ENCODE measurements at places on chromosomes 5 and 9.
A peak's percentile ranks its signal among the peaks of the same experiment; 100 is the strongest.

DNA sequence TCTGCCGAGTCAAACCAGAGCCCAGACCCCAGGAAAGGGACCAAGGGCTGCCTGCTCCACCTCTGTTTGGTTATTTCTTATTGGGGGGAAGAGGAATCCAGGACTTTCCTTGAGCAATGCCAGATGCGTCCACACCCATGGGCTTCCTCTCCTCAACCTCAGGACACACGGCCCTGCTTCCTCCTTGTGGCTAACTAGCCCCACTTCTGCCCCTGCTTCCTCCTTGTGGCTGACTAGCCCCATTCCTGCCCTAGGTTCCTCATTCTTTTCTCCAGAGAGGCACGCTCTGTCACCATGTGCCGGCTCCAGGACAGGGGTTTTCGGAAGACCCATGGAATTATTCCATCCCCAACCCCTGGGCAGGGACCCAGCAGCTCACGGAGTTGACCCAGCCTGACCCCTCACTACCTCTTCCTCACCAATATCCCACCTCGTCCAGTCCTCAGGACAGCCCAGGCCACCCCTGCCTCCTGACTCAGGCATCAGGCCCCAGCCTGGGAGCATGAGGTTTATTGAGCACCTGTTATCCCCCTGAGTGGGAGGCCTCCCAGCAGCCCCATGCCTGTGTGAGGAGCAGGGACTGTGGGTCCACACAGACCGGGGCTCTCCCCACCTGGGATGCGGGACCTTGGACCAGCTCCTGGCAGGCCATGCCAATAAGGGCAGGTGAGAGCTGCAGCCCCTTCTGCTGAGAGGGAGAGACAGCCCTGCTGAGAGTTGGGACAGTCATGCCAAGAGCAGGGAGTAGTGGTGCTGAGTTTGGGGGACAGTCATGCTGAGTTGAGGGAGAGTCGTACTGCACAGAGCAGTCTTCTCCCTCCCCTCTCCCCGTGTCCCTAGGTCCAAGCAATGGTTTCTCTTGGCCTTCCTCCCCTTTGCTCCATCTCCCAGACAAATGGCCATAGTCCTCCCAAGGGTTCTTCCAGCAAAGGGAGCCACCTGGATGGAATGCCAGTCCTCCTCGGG is 11.8 kb upstream of the FCN1 start:
- DNase-seq: peak; percentile 90

DNA sequence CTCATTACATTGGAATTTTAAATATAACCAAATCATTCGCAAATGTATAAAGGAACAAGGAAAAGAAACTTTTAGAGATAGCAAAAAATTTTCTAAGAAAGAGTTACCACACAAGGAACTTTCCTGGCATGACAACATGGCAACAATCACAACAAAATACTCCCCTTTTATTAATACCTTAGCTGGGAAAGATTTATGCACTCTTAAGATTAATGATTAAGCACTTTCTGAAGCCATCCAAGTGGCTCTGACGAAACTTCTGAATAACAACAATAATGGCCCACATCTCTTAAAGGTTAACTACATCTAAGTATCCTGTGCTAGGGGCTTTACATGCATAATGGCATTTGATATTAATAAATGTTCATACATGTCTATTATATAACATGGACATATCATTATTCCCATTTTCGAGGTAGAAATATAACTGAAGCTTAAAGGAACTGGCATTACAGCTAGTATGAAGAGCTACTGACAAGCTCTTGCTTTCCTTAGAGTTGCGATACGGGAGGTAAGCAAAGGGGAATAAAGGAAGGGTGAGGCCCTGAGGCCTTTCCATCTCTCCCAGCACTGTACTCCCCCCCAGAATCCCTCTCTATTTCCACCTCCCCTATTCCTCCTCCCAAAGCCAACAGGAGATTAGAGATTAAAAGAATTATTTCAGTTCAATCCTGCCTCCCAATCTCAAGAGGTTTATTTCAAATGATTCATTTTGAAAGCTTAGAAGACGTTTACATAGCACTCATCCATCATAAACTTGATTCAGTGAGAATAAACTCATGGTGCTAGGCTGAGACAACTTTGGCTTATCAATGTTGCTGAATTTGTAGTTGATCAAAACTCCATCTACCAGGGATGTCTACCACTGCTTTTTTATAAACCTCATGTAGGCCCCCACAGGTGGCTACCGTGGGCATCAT is 9.6 kb downstream of the MTMR12 start:
- no peak for DNase-seq

DNA sequence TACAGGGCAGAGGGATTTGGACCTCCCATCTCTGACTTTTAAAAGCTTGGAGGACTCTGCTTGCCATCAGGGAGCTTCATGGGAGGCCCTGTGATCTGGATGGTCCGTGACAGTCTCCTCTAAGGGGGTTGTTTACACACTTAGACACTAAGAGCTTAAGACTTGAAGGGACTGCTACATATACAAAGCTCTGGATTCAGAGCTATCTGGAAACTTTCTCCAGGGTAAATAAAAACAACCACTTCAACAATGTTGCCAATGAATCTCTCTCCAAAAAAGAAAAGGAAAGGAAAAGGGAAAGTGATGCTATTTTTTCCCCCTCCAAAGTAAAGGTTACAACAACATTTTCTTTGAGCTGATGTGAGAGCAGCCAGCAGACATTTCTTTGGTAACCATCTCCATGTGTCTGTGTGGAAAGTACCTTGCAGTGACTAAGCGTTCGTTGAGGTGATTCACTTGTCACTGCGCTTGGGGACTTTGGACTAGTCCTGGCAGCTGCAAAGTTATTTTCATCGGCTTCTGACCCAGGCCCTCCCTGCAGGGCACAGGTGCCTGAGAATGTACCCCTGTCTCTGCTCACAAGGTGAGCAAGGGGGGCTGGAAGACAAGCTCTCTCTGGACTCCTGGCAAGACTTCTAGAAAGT is 262.1 kb upstream of the KLF4 start:
- DNase-seq: no peak

GRCh38 chr5:170290498-170290897 is 7.1 kb downstream of the LCP2 start:
- no peak for DNase-seq

GRCh38 chr5:14676320-14676719 is 11.8 kb downstream of the OTULIN start:
- DNase-seq: no peak

GRCh38 chr5:159163027-159163700 is 46.2 kb downstream of the RNF145 start:
- DNase-seq: no peak

DNA sequence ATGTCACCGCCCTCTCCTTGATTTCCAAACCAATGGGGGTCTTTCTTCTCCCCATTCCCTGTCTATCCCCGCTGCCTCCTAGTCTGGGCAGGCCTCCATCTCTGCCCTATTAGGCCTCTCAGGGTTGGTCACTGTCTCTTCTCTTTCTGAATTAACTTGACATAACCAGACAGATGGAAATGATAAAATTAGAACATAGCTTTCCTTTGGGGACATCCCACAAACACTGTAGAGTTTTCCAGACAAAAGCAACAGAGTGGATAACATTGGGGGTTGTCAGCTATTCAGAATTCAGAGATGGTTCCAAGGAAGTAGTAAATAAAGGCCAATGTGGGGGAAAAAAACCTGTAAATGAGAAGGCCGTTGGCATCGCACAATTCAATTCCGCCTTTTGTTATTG is 24.7 kb downstream of the LHX6 start:
- DNase-seq: no peak

- DNase-seq: no peak
These were observed 309.3 kb downstream of the CHSY3 start for GRCh38 chr5:130213607-130214006.

DNA sequence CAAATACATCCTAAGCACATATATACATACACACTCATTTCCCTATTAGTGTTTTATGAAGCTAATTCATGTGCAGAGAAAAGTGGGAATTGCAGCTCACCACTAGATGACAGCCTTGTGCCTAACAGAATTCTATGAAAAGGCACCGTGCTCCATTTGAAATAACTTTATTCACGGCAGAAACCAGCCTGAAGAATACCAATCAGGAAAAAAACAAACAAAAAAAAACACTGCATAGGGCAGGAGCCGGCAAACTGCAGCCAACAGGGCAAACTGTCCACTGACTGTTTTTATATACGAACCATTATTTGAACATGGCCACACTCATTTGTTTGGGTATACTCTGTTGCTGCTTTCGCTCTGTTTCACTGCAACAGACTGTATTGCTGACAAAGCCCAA is 33.6 kb downstream of the ERMP1 start:
- DNase-seq: no peak

- no peak for DNase-seq
These were observed 18.9 kb upstream of the ANKRD55 start for GRCh38 chr5:56251918-56252553.

GRCh38 chr5:170136506-170136905 is 30.8 kb downstream of the FOXI1 start:
- DNase-seq: no peak

DNA sequence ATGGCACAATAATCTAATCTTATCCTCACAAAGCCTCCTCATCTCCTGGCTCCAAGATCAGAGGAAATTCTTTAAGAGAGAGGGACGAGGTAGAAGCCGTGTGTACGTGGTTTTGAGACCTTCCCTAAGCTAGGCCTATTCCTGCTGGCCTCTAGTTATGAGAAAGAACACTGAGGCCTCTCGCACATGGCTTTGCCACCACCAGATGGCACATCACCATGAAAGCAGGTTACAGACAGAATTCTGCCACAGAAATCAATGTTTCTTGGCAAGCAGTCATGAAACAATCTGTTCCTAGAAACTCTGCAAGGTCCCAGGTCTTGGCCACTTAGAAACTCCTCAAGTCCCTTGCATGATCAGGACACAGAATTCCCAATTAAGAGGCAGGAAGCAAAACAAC is 268.2 kb upstream of the TAS2R1 start:
- no peak for DNase-seq

GRCh38 chr5:135402031-135402430 is 3.0 kb upstream of the MACROH2A1 start:
- DNase-seq: no peak

- no peak for DNase-seq
These were observed 3.9 kb downstream of the GLIPR2 start for GRCh38 chr9:36140086-36141084.

GRCh38 chr9:25261445-25261844 is 416.8 kb downstream of the TUSC1 start:
- no peak for DNase-seq

- no peak for DNase-seq
These were observed 11.6 kb downstream of the ORM2 start for GRCh38 chr9:114341152-114341830.

DNA sequence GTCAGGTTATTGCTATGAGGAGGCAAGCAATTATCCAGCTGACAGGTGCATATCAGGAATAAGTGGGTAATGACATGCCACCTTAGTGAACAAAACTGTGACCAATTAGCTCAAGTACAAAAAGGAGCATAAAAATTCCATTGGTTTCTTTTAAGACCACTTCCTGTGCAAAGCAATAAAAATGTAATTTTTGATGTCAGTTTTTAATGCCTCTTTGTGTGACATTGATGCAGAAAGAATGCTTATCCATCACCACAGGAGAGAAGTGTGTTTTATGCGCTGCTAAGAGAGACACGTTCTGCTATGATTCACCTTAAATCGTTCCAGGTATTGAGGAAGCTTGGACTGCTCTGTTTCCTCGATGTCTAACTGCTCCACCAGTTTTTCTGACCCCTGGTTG is 96.7 kb downstream of the MRPS27 start:
- no peak for DNase-seq

GRCh38 chr5:67612961-67613360 is 416.4 kb upstream of the CD180 start:
- DNase-seq: no peak

GRCh38 chr9:87343816-87344430 is 153.7 kb upstream of the DAPK1 start:
- DNase-seq: no peak
